ENCODE measurements at places on chromosomes 16 and 17. TPM values are rescaled to one million over a fixed set of nuclear protein-coding genes. Genes with fewer than 3 reads are reported as not detected.

FOXJ1 gene
- total RNA-seq: not detected

RBFOX1 gene
- 47.4 TPM for total RNA-seq

DNA sequence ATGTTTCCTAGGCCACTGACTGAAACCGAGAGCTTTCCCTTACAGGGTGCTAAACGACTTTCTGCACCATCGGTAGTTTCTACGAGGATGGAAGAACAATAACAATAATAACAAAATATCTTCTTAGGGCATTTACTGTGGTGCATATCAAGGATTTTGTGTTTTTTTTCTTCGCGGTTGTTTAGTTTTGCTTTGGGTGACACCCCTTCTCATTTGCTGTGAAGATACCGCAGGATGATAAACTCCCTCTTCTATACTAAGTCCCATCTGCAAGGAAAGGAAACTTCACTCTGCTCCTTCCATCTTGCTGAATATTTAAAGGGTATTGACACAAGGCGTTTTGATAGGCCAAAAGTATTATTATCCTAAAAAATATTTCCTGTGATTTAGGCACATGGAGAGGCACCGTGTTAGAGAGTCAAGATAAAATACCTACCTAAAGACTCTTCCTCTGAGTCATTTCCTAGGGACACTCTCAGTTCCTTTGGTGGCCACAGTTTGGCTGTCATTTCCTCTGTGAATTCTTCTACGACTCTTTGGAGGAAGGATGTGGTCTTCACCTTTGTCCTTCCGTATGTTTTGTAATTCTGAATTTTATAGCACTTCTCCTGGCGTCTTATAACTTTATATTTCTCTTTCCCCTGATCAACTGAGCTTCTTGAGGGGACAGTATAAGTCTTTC is 318.8 kb downstream of the CDH13 start:
- no peak for DNase-seq

DNA sequence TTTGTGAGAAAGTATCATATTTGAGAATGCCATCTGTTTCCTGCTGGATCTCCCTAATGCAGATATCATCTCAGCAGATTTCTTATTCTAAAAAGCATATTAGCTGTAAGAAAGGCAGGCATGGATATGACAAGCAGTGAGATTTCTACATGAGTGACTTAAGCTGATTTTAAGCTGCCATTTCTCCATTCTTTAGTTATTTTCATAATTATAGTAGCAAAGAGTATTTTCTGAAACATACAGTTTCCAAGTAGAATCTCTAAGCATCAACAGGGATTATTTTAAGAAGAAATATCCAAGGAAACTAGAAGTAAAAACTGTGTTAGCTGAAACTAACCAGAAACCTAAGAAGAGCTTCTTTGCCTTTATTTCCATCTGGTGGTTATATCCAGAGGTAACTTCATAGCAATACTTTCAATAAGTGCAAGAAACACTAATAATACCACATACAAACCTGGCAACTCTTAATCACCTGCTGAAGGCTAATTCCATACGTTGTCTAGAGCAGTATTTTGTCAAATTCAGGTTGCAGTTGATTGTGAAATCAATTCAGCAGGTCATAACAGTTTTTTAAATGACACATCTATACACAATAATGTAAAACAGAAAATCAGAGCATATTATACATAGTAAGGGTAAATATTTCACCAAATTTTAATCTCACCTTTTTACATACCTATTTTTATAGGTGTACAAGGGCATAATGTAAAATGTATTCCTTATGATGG is 42.2 kb downstream of the CFDP1 start:
- DNase-seq: no peak

GRCh38 chr17:50562242-50563091 is 2.0 kb downstream of the CACNA1G start:
- no peak for DNase-seq

DNA sequence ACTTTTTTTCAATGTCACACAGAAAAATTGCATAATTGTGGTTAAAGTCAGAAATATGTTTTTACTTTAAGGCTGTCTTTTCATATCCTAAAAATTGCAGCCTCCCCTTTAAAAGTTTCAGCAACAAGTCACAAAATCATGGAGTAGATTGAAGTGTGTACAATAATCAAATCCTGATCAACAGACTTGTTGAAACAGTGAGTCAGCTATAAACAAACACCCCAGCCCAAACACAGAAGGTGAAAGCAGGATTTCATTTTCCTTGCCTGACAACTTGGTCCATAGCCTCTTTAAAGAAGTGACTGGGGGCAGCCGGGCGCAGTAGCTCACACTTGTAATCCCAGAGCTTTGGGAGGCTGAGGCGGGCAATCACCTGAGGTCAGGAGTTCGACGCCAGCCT is 59.9 kb downstream of the WNT3 start:
- DNase-seq: no peak

DNA sequence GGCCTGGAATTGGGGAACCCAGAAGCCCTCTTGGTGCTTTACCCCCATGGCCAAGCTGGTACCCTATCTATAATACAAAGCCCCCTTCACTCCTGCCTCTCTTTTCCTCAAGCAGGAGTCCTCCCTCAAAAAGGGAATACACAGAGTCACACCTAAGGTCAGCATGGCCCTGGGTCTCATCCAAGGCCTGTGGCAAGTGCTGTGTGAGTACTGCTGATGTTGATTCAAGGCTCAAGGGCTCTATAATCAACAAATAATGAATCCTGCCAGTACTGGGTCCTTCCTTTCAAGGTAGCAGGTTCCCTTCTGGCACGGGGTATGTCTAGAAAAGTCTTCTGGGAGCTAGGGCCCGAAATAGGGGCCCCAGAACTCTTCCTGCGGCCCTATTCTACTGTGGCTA is 187.3 kb downstream of the CYB561 start:
- no peak for DNase-seq

GRCh38 chr17:39105705-39106104 is 45.7 kb downstream of the PLXDC1 start:
- no peak for DNase-seq

- no peak for DNase-seq
These were observed 151.6 kb downstream of the FTO start for GRCh38 chr16:53855511-53855910.
